ENCODE measurements at places on chromosomes 3 and 15.

DNA sequence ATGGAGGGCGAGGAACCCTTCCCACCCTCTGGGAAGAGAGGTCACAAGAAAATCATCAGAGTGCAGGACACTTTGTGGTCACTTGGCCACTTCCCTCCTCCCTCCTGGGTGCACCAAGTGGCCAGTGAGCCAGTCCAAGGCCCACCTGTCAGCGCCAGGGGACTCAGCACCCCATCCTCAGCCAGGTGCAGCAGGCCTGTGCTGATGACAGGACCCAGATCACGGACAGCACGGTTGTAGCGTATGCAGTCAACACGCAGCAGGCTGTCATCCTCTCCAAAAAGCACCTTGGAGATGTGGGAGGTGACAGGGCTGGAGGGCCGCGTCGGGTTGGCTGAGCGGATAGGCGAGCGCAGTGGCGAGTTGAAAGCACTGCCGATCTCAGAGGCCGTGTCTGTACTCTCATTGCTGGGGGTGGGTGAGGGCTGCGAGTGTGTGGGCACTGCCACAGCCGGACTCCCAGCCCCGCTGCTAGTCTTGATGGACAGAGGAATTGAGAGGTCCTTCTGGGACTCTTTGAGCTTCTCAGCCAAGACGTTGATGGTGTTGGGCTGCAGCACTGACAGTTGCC, 41.5 kb downstream of the SEMA3G start:
- DNase-seq, result no peak

GRCh38 chr3:161081633-161082032, 23.5 kb downstream of the B3GALNT1 start:
- no peak for DNase-seq

- no peak for DNase-seq
Observed at GRCh38 chr3:47405820-47406761, 25.3 kb downstream of the PTPN23 start.

DNA sequence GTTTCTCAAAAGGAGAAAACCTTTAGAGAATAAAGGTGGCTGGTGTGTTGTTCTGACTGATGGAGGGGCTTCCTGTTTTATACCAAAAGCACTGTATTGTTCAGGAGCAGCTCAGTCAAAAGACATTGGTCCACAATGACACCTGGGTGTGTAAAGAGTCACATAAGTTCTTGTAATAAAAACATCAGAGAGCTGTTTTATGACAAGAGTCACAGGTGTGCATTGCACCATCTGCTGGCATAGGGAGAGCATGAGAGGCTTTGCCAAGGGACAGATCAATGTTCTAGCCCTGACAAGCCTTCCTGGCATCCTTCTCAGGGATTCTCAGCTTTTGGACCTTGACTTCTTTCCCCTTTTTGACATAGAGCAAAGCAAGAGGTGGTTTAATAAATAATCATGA, 20.4 kb downstream of the ARPP21 start:
- DNase-seq, result no peak

- no peak for DNase-seq
Observed at GRCh38 chr3:156189927-156190326, 69.5 kb downstream of the KCNAB1 start.

GRCh38 chr3:147141516-147142288, 264.6 kb downstream of the ZIC4 start:
- no peak for DNase-seq

- DNase-seq, result no peak
Observed at GRCh38 chr3:168648321-168648720, 552.6 kb upstream of the GOLIM4 start.

- DNase-seq, result no peak
Observed at GRCh38 chr15:42198516-42198915, 9.6 kb downstream of the VPS39 start.

GRCh38 chr3:82055792-82056191, 294.3 kb upstream of the GBE1 start:
- DNase-seq, result no peak

DNA sequence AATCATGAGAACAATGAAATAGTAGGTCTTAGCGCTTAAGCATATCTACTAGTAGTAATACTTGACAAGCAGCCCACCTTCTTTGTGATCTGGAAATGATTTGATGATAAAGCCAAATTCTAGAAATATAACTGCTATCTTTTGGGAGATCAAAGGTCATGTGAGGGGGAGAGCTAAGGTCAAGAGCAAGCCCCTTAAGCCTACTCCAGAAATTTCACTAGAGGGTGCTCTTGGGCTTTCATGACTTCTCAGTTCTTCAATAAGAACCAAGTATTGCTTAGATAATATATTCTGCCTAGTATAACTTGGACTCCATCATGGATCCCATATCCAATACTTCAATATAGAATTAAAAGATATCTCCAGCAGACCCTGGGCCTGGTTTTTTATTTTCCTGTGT, 319.6 kb downstream of the ZBTB20 start:
- DNase-seq, result peak; percentile 30

GRCh38 chr3:169813278-169813677, 574 bp upstream of the LRRC34 start:
- no peak for DNase-seq

- DNase-seq, result no peak
Observed at GRCh38 chr15:91342097-91342496, 242.0 kb downstream of the SV2B start.

DNA sequence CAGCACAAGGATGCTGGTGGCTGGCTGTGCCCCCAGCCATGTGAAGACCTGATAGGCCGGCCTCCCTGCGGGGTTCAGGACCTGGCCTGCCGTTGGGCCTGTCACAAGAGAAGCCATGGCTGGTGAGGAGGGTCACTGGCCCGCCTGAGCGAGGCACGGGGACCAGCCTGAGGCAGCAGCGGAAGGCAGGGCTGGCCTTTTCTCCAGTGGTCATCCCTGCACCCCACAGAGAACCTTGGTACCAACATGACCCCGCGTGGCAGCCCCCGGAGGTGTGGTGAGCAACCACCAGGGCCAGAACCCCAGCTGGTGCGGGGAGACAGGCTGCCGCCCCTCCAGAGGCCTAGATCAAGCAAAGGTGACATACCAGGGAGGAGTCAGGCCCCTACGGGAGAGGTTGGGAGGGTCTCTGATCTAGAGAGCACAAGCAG, 134.1 kb upstream of the MEF2A start:
- no peak for DNase-seq

DNA sequence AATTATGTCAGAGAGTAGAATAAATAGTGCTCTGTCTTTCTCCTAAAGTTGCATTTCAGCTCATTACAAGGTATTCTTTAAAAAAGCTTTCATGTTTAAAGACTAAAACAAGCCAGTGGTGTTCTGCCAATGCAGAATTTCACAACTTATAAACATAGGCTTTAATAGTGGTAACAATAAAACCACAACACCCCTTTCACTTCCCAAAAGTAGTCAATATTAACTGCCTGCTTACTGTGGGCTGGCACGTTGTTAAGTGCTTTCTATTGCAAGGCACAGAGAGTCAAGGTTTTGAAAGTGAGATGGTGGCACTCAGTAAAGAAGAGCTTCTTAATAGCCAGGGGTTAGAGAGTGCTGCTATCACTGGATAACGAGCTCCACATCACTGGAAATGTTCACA, 8.4 kb upstream of the RTP1 start:
- no peak for DNase-seq

DNA sequence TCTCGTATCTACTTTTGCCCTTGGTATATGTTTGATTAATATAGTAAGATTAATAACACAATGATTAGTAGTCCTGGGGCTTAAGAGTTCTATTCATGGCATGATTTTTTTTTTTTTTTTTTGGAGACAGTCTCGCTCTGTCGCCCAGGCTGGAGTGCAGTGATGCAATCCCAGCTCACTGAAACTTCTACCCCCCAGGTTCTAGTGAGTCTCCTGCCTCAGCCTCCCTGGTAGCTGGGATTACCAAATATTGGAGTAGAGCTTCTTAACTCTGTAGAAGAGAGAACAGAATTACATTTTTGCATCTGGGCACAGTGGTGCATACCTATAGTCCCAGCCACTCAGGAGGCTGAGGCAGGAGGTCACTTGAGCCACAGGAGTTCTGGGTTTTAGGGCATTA, 58.9 kb downstream of the RAB7A start:
- DNase-seq, result no peak

GRCh38 chr3:160577556-160578195, 12.3 kb upstream of the KPNA4 start:
- DNase-seq, result peak; percentile 38

DNA sequence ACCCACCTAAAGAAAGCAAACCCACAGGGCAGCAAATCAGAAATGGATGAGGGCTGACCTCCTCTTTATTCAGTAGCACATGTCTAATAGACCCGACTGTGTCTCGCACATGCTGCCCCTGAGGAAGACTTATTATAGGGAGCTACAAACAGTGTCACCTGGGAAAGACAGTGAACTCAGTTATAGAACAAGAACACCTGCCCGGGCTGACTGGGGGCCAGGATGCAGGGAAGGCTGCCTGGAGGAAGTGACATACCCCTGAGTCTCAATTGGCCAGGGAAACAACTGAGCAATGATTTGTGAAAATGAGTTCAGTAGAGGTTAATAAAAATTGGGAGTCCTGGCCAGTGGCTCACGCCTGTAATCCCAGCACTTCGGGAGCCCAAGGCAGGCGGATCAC, 78.7 kb upstream of the CGNL1 start:
- no peak for DNase-seq

DNA sequence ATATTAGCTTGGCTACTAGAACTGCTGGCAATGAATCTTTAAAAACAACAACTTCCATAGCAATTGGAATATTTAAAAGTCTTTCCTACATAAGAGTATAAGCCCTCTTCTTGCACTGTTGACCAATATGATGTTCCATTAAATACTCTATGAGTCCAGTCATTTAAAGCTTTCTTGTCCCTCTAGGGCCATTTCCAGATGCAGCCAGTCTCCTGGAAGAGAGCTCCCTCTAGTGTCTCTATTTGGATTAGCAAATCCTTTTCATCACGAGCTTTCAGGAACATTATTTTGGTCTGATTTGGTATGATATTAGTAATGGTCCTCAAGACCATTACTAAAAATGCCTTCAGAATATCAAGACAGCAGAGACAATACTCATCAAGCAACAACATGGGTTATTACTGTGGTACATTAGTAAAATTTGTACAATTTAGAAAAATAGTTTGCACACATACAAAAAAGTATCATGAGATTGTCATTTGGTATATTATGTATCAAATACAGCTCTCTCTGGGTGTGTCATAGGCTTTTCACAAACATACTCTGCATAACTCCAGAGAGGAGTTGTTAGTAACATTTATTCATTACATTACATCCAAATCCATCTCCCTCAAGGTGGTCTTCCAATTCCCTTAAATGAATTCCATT, 101.3 kb downstream of the DPH6 start:
- DNase-seq, result peak; percentile 29

- no peak for DNase-seq
Observed at GRCh38 chr3:177345049-177345972, 148.0 kb upstream of the TBL1XR1 start.

GRCh38 chr3:12356996-12357395, 68.1 kb downstream of the PPARG start:
- no peak for DNase-seq

DNA sequence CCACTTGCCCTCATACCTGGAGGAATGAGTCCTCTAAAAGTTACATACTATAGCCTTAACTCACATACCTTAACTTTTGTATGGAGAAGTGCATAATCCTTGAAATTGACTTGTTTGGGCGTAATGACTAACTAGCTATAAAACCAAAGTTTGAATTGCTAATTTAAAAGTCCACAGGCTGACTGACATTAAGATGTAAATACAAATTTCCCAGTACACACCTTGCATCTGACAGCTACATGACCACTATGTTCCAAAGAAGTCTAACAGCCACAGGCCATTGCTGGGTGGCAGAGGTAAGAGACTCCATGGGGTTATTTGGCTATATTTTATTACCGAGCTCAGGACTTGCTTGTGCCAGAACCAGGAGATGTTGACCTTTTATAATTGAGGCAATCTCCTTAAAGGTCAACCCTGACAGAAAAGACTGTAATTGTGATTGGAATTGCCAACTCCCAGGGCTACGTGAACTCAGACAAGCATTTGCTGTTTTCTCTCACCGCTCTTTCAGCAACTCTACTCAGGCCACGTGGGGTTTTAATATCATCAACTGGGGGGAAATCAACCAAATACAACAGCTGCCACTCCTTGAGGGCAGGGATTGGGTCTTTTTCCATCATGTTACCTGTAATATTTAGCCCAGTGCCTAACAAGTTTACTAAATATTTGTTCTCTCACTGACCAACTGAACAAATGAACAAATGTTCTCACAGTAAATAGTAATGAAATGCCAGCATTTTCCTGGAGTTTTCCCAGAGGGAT, 139.9 kb downstream of the SEMA6D start:
- DNase-seq, result no peak

GRCh38 chr3:45125550-45126026, 20.6 kb downstream of the CDCP1 start:
- DNase-seq, result no peak

DNA sequence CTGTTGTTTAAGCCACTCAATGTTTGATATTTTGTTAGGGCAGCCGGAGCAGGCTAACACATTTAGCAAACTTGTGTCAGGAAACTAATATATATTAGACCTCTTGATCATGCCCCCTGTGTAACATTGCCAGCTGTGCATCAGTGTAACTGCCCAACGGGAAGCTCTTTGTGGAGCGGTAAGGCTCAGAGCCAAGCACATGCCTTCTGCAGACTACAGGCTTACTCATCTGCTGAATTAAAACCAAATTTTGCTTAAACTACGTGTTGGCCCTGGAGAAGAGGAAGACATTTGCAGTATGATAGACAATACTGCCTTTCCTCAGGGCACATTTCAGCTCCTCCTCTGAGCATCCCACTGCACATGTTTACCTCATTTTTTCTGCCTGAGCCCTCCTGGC, 50.5 kb upstream of the KCNMB2 start:
- no peak for DNase-seq

All from HuH-7 (cell line).